CD4-positive, alpha-beta T cell (primary cell): ENCODE measurements at places on chromosomes 1 and 21.

DNA sequence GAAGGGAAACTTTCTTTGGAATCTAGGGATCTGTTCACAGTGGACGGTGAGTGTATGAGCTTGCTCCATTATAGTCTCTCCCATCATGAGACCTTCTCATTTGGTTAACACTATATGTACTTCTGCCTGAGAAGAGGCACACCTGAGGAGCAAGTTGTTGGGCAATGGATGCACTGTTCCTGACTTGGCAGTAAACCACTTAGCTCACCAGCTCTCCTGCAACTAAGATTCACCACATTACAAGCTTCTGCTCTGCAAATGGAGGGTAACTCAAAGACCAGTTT lies 10.2 kb downstream of the MACF1 start:
- peak; percentile 23 for DNase-seq

DNA sequence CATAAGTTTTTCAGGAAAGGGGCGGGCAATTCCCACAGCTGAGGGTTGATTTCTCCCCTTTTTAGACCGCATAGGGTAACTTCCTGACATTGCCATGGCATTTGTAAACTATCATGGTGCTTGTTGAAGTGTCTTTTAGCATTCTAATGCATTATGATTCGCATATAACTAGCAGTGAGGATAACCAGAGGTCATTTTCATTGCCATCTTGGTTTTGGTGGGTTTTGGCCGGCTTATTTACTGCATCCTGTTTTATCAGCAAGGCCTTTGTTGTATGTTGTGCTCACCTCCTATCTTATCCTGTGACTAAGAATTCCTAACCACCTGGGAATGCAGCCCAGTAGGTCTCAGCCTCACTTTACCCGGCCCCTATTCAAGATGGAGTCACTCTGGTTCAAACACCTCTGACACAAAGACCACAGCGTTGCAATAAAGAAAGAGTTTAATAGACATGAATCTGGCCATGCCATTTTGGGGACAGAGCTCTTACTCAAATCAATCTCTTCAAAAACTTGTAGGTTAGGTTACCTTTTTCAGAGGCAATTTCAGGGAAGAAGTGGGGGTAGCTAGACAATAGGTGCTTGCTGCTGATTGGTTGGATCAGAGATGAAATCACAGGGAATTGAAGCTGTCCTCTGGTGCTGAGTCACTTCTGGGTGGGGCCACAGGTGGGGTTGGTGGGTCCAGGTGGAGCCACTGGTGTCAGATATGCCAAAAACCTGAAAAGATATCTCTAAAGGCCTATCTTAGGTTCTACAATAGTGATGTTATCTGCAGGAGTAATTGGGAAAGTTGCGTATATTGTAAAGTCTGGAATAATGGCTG lies 23.3 kb downstream of the TBX19 start:
- DNase-seq = no peak

DNA sequence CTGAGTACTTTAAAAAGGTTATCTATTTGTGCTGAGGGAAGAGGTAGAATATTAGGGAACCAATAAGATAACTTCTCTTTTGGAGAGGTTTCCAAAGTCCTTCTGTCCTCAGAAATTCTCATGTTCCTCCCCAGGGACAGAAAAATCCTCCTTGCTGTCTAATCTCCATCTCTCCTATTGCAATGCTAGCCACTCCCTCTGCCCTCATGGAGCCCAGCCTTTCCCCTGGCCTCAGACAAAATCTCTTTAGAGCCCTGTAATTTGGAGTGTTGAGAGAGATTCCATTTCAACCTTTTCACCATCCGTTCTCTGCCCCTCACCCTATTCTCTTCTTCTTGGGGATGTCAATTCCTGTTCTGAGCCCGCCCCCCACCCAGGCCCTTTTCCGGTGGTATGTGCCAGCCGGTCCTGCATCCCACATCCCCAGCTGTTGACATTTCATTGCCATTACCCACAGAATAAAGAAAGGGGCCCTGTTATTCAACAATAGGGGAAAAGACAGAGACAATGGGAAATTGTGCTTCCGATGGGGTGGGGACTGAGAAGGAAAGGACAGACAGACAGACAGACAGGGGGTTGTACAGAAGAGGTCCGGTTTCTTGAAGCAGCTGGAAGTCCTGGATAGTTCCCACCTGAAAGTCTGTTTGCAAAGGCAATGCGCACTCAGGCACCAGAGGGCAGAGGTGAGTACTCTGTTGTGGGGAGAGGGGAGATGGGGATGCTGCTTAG lies at the start of gene HAPLN2:
Gene HAPLN2, plus strand, starts transcription at position 563 of the 729 bp plus-strand sequence. CDS start 4,076 bp downstream, outside the sequence.
- peak; percentile 49 for DNase-seq

- no peak for DNase-seq
Observed at GRCh38 chr1:182699393-182700350, 15.3 kb upstream of the RGS8 start.

DNA sequence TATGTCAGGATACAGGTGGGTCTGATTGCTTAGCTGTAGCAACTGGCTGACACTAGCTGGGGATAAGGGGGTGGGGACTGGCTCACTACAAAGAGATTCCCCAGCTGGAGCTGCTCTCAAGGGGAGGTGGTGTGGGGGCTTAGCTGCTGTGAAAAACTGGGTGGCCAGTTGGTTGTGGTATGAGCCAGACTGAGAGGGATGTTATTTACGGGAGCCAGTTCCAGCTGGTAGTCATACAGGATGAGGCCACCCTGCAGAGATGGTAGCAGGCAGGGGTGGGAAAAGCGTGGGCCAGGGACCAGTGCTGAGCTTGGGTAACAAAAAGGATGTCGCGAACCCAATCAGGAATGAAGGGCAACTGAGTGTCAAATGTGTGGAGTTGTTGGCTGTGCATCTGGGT lies 204.0 kb upstream of the C21orf91 start:
- no peak for DNase-seq

GRCh38 chr1:198922638-198923430 lies 284.0 kb downstream of the PTPRC start:
- DNase-seq = no peak

- DNase-seq = no peak
Observed at GRCh38 chr1:226003502-226004170, 4.5 kb upstream of the SDE2 start.

DNA sequence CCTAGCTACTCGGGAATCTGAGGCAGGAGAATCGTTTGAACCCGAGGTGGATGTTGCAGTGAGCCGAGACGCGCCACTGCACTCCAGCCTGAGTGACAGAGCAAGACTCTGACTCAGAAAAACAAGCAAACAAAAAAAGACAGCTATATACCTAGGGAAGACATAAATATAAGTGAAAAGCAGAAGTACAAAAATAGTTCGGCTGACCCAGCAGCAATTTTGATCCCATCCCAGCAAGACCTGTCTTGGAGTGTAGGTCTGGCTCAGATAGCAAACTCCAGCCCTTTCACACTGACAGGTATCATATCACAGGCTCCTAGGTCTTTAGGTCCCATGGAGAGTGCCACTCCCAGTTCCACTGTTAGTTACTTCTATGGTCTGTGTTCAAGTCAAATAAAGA lies 14.6 kb downstream of the MTX1 start:
- no peak for DNase-seq
